ENCODE measurements at places on chromosomes 4 and X.

DNA sequence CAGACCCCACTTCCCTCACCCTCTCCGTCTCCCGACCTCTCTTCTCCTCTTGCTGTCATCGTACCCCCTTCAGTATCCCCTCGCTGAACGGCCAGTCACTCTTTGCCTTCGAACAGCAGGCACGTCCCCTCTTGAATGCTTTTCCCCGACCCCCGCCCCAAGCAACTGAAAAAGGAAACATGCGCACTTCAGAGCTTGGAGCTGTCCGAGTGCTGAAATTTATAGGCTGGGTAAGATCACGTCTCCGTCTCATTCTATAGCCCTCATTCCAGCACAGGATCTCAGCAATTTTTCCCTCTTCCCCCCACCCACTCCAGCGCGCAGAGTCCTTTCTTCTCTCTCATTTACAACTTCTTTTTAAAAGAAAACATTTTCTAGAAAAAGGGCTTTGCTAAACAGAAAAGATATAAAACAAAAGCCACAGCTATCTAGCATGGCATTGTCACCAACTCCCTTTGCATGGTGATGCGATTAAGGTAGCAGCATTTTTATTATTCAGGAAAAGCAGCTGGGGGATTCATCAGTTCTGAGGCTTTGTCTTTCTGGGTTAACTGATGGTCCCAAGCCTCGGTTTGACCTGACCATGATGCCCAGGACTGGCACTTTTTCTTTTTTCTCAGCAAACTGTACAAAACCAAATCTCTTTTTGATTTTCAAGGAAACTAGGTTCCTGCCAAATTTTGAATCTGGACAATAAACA is at the start of gene GLRA2:
TSS of gene GLRA2 (plus strand) at position 247 of the 700 bp plus-strand sequence. CDS start 522 bp downstream, outside the sequence.
- peak; percentile 24 for DNase-seq

- DNase-seq: no peak
These were observed 17.7 kb upstream of the CEP135 start for GRCh38 chr4:55931043-55931442.

GRCh38 chr4:8847331-8847730 is 24.3 kb downstream of the HMX1 start:
- no peak for DNase-seq

DNA sequence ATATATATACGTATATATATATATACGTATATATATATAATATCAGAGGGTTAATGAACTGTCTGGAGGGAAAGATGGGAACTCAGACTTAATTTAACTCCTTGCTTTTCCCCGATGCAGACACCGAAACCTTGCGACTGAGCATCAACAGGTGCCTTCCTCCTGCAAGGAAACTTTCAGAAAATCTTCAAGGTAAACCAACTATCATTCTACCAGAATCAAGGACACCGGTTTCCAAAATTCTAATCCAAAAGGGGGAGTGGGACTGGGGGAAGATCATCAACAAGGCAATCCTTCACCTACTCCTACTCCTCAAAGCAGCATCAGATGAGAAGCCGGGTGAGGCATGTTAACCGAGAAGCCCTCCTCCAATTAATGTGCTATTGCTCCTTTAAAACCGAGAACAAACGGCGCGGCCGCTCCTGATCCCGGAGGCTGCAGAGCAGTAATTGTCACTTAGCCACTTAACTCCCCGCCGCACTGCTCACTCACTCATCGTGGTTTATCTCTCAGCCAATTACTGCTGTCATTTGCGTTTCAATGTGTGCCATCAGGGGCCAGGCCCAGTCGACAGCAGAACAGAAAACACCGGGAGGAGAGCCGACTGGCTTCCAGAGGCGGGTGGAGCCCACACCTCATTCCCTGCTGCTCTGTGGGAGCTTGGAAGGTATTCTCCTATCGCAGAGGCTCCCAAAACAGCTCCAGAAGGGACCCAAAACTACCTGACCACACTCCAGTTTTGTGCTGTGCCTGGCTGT is 61.7 kb downstream of the MAML3 start:
- no peak for DNase-seq

- DNase-seq: no peak
These were observed 55.8 kb downstream of the LRP2BP start for GRCh38 chr4:185339941-185340340.

DNA sequence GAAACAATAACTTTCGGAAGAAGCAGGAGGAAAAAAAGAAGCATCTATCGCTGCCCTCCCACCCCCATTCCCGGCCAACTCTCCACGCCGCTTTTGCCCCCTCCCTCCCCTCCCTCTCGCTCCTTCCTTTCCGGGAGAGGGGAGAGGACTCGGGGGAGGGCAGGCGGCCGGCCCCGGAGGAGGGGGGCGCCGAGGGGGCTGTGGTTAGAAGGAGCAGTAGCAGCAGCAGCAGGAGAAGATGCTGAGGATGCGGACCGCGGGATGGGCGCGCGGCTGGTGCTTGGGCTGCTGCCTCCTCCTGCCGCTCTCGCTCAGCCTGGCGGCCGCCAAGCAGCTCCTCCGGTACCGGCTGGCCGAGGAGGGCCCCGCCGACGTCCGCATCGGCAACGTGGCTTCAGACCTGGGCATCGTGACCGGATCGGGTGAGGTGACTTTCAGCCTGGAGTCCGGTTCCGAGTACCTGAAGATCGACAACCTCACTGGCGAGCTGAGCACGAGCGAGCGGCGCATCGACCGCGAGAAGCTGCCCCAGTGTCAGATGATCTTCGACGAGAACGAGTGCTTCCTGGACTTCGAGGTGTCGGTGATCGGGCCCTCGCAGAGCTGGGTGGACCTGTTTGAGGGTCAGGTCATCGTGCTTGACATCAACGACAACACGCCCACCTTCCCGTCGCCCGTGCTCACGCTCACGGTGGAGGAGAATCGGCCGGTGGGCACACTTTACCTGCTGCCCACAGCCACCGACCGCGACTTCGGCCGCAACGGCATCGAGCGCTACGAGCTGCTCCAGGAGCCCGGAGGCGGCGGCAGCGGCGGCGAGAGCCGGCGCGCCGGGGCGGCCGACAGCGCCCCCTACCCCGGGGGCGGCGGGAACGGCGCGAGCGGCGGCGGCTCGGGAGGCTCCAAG is 1.3 kb downstream of the PCDH7 start:
- peak; percentile 57 for DNase-seq

- DNase-seq: no peak
These were observed 256.3 kb downstream of the BMPR1B start for GRCh38 chr4:95014068-95014467.

DNA sequence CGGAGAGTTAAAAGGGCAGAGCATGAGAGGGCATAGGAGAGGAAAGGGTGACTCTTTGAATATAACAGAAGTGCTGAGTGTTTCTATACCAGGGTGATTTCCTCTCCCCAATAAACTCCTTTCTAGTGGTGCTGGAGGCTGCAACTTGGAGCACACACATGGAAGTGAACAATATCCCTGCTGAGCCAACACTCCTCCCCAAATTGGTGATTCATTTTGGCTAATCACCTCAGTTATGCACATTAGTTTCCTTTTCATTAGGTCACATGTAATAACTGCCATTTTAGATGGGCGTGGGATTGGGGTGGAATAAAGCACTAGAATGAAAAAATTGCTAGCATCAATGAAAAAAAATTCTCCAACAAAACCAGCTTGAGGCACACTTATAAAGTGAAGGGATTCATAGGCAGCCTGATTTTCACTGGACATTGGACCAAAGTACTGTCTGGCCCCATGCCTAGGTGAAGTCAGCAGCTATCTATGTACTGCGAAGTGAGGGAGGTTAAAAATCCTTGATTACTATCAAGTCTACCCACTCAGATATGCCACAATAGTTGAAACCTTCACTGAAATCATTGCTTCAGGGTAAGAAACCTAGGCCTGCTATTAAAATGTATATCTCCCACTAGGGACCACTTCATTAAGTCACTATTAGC is 174.0 kb downstream of the GLUD2 start:
- no peak for DNase-seq

- DNase-seq: peak; percentile 11
These were observed 4.0 kb downstream of the COL25A1 start for GRCh38 chr4:109298279-109299010.

- DNase-seq: no peak
These were observed 216.0 kb upstream of the TEX13C start for GRCh38 chrX:125103693-125104092.

GRCh38 chr4:57249083-57249482 is 138.9 kb upstream of the IGFBP7 start:
- no peak for DNase-seq

DNA sequence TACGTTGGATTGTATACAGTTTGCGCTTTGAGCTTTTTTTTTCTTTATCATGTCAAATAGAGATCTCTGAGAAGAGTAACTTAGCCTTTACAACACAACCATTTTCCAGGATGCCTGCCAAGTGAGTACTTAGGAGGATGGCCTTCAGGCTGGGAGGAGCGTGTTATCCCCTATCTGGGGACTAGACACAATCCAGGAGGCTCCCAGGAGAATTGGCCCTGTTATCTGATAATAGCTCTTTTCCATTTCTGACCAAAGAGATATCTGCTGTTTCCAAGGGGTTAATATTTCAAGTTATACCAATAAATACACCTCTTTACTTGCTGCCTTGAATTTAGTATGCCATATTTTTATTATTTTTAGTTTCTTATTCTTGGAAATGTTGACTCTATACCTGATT is 169.5 kb upstream of the SMARCAD1 start:
- DNase-seq: no peak

GRCh38 chrX:97155816-97156215 is 272.1 kb downstream of the RPA4 start:
- no peak for DNase-seq

GRCh38 chrX:30821116-30821515 is 67.9 kb downstream of the TAB3 start:
- no peak for DNase-seq
